ENCODE measurements at places on chromosomes 3 and 15.
A peak's percentile ranks its signal among the peaks of the same experiment; 100 is the strongest.

DNA sequence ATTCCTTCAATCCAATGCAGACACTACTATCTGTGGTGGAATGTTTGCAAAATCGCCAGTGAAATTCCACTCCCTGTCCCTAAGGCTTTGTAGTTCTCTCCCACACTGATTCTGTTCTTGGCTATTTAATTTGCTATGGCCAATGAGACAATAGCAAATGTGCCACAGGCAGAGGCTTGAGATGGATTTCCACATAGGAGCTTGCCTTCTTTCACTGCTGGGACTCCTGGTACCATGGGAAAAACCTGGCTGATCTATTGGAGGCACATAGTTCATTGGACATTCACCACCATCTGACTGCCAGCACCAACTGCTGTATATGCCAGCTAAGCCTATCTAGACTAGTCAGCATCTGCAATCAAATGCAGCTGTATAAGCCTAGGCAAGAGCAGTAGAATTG is 103.8 kb downstream of the NR1D2 start:
- no peak for DNase-seq

- DNase-seq: peak; percentile 83
Measured at GRCh38 chr3:187368251-187369088, at the start of gene RTP4. RTP4 (plus strand) TSS chr3:187368385; CDS start chr3:187368442, 57 bp downstream.

- no peak for DNase-seq
Measured at GRCh38 chr3:13249664-13250390, 170.3 kb downstream of the NUP210 start.

DNA sequence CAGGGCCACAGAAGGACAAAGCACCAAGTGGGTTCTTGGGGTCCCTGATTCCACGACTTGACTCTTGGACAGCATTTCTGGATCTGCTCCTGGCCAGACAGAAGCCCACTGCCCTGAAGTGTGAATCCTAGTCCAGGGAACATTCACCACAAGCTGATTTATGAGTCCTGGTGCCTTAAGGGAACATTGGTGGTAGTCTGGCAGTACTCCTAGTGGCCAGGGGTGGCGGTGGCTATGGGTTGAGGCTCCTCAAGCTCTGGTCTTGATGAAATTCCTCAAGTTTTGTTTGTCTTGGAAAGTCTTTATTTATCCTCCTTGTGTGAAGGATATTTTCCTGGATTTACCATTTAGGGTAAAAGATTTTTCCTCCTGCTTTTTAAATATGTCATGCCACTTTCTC is 307.5 kb downstream of the PYDC2 start:
- DNase-seq: no peak

DNA sequence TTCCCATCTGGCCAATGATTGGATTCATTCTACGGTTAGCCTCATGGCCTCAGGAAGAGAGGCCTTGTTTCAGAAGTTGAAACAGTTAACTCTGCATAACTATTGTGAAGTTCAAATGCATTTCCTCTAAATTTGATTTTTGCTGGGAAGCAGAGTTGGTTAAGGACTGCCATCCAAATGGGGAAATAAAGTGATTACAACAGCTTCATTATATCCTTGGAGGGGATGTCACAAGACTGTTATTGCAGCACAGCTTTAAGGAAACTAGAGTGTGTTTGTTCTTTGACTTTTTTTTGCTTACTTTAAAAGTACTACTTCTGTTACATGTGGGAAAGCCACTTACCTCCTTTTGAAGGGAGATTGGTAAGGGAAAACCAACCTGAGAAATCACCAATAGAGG is 164.8 kb downstream of the AKAP13 start:
- no peak for DNase-seq

DNA sequence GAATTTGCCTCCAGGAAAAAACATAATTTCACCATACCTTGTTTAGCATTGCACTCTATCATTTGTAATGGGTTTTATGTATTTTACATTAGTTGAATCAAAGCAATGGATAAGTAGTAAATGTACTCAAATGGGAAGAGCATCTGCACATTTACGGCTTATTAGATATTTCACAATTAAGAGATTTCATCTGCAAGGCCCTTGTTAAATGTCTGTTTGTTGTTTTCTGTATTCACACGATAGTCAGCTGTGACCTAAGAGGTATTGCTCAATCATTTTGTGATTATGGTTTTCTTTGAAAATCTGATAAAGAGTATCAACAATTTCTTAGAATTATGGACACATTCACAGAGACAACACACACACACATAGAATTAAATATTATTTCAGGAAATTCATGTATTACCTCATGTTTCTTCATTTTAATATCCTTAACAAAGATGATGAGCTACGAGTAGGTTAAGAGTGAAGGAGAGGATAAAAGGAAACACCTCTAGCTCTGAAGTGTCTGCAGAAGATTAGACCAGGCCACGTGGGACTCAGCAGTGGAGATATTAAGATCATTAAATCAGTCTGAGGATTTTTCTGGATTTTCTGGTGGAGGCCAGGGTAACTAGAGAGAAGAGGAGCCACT is 121.9 kb upstream of the POU1F1 start:
- no peak for DNase-seq
